ENCODE measurements at places on chromosomes 6 and 20. TPM values are rescaled to one million over a fixed set of nuclear protein-coding genes. Genes with fewer than 3 reads are reported as not detected.

The LAMA2 gene
- 86.1 TPM for total RNA-seq

The VPS16 gene
- 66.8 TPM for total RNA-seq

The ARFGAP1 gene
- 52.7 TPM for total RNA-seq

The CRYBG1 gene
- 3.7 TPM for total RNA-seq

The SCAF8 gene
- 17.3 TPM for total RNA-seq

The PRPH2 gene
- total RNA-seq, result 2.2 TPM

The RSPH9 gene
- 0.94 TPM for total RNA-seq

The HLA-DOB gene
- total RNA-seq, result not detected

The FAM210B gene
- total RNA-seq, result 47.4 TPM

The RBM24 gene
- total RNA-seq, result 12.9 TPM

The SLC17A9 gene
- 2.5 TPM for total RNA-seq

The FABP7 gene
- total RNA-seq, result not detected

The TNF gene
- total RNA-seq, result not detected

The TUBB1 gene
- not detected for total RNA-seq

The SCRT2 gene
- not detected for total RNA-seq

The ARID1B gene
- total RNA-seq, result 32.2 TPM

The SOX18 gene
- 0.08 TPM for total RNA-seq

The DEFB132 gene
- not detected for total RNA-seq

The GPANK1 gene
- total RNA-seq, result 6.1 TPM

The PACRG gene
- total RNA-seq, result not detected

The RAET1L gene
- not detected for total RNA-seq

The OR2H1 gene
- not detected for total RNA-seq

The TINAG gene
- not detected for total RNA-seq

The TRIM38 gene
- 6.8 TPM for total RNA-seq

The NOX3 gene
- total RNA-seq, result not detected

The SLC22A16 gene
- not detected for total RNA-seq

The ADGRF1 gene
- total RNA-seq, result not detected

The TBXT gene
- not detected for total RNA-seq

The NMBR gene
- total RNA-seq, result not detected

The TMEM239 gene
- total RNA-seq, result not detected

The XKR7 gene
- not detected for total RNA-seq

The MATN4 gene
- 0.23 TPM for total RNA-seq

The TRIM15 gene
- not detected for total RNA-seq

The EBF4 gene
- total RNA-seq, result 0.75 TPM

The TRIM31 gene
- not detected for total RNA-seq

The CAPN11 gene
- not detected for total RNA-seq

The TP53TG5 gene
- 0.12 TPM for total RNA-seq

The CCN2 gene
- 981 TPM for total RNA-seq

The ABCC10 gene
- total RNA-seq, result 12.3 TPM

The WFDC11 gene
- total RNA-seq, result not detected

The MAP3K5 gene
- total RNA-seq, result 5.0 TPM

The LY6G5C gene
- not detected for total RNA-seq

The PHACTR3 gene
- not detected for total RNA-seq

The CFB gene
- total RNA-seq, result 15.0 TPM

The LY86 gene
- total RNA-seq, result not detected

The CST11 gene
- total RNA-seq, result not detected

The REM1 gene
- total RNA-seq, result not detected

The HSPA12B gene
- not detected for total RNA-seq

The ERVFRD-1 gene
- not detected for total RNA-seq

The NKX2-2 gene
- not detected for total RNA-seq

The DYNLT2 gene
- 0.45 TPM for total RNA-seq

The GSTA3 gene
- total RNA-seq, result not detected

The COL9A3 gene
- total RNA-seq, result 0.30 TPM

Measured in smooth muscle cell of the coronary artery (primary cell).